Glutamatergic neuron (in vitro differentiated cells): ENCODE measurements at places on chromosomes 7 and 10. TPM values are rescaled to one million over a fixed set of nuclear protein-coding genes. Genes with fewer than 3 reads are reported as not detected.

DNA sequence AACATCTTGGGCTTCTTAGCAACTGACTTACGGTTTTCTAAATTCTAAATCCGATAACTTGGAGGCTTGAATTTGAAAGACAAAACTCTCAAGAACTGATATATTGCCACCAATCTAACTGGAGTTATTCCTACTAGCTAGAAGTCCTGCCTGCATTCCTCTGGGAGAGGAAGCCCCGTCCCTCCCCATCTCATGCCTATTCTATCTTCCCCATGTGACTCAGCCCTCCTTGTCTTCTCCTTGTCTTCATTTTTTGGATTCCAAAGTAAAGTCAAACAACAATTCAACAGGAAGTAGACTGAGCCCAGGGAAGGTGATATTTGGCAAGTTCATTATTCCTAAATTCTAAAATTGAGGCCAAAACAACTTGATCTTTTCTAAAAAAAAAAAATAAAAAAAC is 587.7 kb downstream of the KCNMA1 start:
- no peak for DNase-seq

Gene UCMA
- total RNA-seq = not detected

- peak; percentile 52 for DNase-seq
These were observed 5.2 kb downstream of the CHN2 start for GRCh38 chr7:29199776-29200175.

Gene GIMAP4
- total RNA-seq = not detected

GRCh38 chr7:69608878-69609277 is 10.6 kb downstream of the AUTS2 start:
- no peak for DNase-seq

Gene PLEKHS1
- not detected for total RNA-seq

DNA sequence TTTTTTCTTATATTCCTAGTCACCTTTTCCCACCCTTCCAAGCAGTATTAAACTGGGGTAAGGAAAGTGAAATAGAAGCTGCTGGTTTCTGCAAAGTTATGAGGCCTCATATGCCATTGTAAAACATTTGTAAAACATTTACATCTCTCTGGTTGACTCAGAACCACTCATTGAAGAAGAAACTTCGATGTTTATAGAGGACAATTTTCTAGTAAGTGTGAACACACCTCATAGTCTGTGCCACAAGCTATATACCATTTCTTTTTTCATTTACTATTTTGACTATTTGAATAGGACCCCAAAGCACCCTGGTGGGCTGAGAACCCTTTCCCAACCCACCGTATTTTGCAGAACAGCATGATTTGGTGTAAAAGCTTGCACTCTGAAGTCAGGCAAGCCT is 12.9 kb upstream of the ITGB1 start:
- DNase-seq = no peak

- DNase-seq = peak; percentile 69
These were observed 27.1 kb upstream of the TNRC18 start for GRCh38 chr7:5450549-5451327.

DNA sequence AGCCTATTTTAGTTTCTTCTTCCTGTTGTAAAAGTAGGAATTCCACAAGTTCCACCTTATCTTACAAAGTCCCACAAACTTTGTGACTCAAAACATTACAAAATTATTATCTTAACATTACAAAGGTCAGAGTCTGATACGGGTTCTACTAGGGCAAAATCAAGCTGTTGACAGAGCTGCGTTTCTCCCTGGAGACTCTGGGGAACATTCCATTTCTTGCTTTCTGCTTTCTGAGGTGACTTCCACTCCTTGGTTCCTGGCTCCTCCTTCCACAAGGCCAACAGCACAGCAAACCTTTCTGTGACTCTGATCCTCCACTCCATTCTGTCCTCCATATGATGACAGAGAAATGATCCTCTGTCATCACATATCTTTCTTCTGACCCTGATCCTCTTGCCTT is 10.6 kb downstream of the OR2F1 start:
- DNase-seq = no peak

DNA sequence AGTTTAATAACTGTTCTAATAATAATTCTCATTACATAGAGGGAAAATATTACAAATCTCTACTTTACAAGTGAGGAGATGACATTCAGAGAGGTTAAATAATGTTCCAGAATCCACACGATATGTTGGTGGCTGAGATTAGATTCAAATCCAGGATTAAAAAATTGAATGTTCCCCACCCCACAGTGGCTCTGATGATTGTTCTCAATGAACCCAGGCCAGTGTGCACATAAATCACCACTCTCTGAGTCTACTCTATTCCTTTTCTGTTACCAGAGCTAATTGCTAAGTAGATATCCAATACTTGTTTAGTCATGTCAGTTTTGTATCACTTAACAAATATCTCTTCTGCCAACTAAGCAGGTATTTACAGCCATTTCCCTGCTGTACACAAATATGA is 281.0 kb downstream of the ABCA13 start:
- no peak for DNase-seq

DNA sequence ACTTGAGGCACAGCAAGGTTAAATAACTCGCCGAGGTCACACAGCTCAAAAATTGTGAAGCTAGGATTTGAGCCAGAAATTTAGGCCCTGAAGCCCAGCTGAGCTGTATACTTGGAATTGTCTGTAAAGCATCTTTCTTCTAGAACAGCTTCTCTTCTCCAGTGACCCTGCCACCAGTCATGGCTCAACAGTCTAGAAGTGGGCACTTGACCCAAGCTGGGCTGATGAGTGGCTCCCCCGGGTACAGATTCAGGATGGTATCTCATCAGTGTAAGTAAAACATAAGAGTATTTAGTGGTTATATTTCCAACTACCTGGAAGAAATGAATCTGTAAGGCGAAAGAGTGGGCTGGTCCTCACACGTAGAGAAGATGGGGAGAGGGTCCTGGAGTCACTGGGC is 243.9 kb upstream of the GPR26 start:
- no peak for DNase-seq

Gene MSMB
- not detected for total RNA-seq

- DNase-seq = no peak
These were observed 216.0 kb downstream of the KCNMA1 start for GRCh38 chr10:77421591-77421990.

DNA sequence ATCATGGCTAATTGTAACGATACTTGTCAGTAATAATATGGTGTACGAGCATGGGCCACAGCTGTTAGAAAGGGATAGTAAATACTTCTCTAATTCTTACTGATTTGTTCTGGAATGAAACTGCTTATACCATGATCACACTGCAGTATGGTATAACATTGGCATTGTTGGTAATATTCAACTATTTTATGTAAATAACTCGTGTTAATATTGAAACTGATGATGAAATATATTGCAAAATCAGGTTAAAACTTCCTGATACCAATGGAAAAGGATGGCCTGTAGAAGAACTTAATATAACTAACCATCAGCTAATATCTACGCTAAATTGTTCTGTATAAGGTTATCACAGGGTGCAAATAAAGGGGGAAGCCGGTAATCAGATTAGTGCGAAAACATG is 10.3 kb downstream of the OR2A14 start:
- DNase-seq = no peak
